MV-4-11 (cell line): ENCODE measurements at places on chromosomes 3 and 15.

DNA sequence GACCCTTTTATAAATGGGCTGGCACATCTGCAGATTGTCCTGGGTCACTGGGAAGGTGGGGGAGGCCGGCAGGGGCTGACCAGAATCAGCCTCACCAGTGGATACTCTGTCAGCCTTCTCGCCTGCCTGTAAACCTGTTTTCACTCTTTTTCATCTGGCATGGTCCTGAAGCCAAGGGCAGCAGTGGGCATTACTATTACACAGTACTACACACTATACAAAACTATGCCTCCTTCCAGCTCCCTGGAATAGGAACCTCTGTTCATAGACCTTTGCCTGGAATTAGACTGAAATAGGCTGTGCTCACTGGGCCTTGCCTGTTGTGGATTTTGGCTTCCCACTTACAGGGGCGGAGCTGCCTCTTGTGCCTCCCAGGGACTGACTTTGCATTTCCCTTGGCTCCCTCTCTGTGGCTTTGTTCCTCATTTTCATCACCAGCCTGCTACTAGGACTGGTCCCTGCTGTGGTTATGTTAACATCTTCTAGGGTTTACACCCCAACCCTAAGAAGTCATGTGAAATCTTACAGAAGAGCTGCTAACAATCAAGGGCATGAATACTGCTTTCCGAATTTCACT is 120.7 kb downstream of the FNDC3B start:
- peak; percentile 86 for DNase-seq

- no peak for DNase-seq
These were observed 108.7 kb downstream of the P2RY1 start for GRCh38 chr3:152943645-152944044.

- DNase-seq, result no peak
These were observed 87.8 kb upstream of the GALNT15 start for GRCh38 chr3:16086690-16087089.

- DNase-seq, result no peak
These were observed 198.5 kb downstream of the RSRC1 start for GRCh38 chr3:158308236-158308928.

GRCh38 chr3:14508966-14509795 is 31.0 kb downstream of the GRIP2 start:
- peak; percentile 13 for DNase-seq

DNA sequence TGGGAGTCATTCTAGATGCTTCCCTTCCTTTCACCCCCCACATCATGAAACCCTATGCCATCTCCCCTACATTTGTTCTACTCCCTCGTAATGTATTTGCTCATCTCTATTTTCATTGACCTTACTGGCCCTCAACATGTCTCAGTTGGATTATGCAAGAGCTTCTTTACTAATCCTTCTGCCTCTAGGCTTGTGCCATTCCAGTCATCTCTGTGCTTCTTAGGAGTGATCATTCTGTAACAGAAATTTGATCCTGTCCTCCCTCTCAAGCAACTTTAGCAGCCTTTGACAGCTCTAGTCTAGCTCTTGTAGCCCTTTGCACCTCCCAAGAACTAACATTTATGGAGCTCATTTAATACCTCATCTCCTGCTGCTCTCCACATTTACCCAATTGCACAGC is 64.7 kb downstream of the ISL2 start:
- peak; percentile 51 for DNase-seq

- DNase-seq, result no peak
These were observed 287.1 kb downstream of the NAALADL2 start for GRCh38 chr3:175146258-175146657.

- DNase-seq, result peak; percentile 48
These were observed 190.3 kb upstream of the LMCD1 start for GRCh38 chr3:8311321-8311720.

- no peak for DNase-seq
These were observed 17.2 kb upstream of the DET1 start for GRCh38 chr15:88563638-88564037.

GRCh38 chr3:90241481-90241880 is 1134.1 kb downstream of the EPHA3 start:
- no peak for DNase-seq

DNA sequence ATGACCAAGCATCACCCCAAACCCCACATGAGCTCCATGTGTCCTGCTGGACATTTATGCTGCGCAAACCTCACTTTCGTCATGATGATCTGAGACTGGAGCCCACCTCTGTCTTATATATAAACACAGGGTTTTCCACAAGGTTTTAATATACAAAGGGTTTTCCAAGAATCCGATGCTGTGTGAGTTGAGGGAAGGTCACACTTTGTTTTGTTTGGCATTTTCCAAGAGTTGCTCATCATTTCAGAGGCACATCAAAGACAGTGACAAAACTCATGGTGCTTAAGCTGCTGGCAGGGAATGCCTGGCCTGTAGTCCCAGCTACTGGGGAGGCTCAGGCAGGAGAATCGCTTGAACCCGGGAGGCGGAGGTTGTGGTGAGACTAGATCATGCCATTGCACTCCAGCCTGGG is 20.0 kb downstream of the EFCC1 start:
- no peak for DNase-seq

GRCh38 chr3:130601442-130601971 is 84.5 kb downstream of the COL6A6 start:
- no peak for DNase-seq

DNA sequence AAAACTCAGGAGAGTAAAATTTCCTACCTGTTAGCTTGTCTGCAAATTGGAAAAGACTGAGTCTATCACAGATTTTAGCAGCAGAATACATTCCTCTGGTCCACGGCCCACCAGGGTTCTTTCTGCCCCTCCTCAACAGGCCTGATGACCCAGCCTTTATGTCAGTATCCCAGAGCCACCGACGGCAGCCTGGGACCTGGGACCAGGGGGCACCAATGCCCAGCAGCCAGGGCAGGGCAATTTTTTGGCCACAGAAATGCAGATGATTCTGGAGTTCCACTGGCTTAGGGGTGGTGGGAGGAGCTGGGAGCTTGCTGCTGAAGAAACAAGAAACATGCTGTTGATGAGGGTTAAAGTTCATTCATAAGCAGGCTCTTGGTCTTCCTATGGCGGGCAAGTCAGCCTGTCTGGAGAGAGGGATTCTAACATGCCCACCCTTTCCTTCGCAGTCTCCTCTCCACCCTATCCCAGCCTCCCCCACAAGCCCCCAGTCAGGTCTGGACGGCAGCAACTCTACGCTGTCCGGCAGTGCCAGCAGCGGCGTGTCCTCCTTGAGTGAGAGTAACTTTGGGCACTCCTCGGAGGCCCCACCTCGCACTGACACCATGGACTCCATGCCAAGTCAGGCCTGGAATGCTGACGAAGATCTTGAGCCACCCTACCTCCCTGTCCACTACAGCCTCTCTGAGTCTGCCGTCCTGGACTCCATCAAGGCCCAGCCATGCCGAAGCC is 4.3 kb upstream of the MANF start:
- DNase-seq, result no peak

DNA sequence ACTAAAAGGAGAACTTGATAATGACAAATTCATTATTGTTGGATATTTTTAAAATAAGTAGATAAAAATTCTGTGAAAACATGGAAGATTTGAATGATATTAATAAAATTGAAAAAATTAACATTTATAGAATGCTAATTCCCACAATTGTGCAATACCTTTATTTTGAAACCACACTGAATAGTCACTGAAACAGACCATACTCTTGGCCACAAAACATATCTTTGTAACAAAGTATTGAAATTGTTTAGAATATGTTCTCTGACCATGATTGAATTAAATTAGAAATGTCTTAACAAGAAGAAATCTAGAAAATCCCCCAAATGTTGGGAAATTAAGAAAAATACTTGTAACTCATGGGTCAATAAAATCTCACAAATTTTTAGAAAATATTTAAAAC is 49.2 kb downstream of the ARHGAP11B start:
- DNase-seq, result no peak

DNA sequence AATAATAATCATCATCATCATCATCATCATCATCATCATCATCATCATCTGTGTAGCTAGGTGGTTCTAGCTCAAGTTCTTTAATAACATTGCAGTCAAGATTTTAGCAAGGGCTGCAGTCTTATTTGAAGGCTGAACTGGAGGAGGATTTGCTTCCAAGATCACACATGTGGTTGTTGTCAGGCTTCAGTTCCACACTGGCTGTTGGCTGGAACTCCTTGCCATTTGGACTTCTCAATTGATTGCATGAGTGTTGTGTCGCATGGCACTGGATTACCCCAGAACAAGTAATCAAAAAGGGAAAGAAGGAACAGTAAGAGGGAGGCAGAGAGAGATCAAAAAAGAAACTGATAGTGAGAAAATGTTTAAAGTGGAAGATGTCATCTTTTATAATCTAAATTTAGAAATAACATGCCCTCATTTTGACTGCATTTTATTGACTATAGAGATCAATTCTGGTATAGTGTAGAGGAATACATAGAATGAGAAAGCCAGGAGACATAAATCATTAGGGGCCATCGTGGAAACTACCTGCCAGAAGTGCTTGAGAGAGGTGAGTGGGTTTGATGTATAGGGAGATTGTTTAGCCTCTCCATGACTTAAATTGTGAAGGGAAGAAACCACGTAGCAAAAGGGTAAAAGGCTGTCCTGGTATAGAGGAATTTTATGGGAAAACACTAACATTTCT is 346.6 kb upstream of the RBMS3 start:
- DNase-seq, result no peak

DNA sequence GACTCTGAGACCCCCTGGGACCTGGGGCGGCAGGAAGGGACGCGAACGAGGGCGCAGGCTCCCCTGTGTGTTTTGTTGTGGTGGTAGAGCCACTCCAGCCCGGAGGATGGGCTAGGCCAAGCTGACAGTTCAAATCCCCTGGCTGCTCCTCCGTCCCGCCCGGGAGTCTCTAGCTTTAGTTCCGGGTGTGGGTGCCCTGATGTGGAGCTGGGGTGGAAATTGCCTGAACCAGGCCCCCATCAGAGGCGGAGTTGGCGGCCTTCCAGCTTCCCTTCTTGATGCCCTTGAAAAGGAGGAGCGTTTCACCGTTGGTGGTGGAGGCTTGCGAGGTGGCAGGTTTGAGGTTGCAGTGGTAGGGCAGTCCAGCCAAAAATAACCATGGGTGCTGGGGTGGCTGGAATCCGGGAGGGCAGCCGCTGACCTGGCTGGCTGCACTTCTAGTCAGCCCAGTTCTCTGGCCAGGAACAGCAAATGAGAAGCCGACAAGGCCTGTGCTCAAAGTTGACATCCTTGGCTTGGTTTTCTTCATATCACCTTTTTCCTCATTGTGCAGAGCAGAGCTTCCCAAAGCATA is 817 bp downstream of the CLK3 start:
- peak; percentile 66 for DNase-seq

DNA sequence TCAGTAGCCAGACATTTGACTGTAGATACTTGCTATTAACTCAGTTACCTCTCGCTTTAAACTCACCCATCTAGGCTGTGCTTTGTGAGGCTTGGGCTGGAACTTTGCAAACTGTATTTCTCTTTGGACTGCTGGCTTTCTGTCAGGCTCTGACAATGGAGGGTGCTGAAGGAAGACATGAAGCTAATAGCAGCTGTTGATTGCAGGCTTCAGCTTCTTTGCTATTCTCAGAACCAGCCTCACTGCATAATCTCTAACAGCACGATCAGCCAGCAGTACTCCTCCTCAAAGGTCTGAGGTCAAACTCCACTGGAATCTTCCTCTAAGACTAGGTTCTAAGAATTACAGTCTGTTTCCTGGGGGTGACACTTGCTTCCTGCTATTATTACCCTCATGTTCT is 295.6 kb downstream of the ZBBX start:
- peak; percentile 32 for DNase-seq

DNA sequence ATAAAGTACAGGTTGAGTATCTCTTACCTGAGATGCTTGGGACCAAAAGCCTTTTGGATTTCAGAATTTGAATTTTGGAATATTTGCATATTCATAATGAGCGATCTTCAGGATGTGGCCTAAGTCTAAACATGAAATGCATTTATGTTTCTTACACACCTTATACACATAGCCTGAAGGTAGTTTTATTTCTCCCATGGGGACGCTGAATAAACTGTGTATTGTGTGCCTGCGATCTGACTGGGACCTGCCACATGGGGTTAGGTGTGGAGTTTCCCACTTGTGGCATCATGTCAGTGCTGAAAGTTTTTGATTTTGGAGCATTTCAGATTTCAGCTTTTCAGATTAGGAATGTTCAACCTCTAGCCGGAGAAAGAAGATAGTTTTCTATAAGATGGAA is 35.5 kb downstream of the UBE2E2 start:
- no peak for DNase-seq

GRCh38 chr3:65778968-65779367 is 259.8 kb downstream of the MAGI1 start:
- DNase-seq, result no peak

DNA sequence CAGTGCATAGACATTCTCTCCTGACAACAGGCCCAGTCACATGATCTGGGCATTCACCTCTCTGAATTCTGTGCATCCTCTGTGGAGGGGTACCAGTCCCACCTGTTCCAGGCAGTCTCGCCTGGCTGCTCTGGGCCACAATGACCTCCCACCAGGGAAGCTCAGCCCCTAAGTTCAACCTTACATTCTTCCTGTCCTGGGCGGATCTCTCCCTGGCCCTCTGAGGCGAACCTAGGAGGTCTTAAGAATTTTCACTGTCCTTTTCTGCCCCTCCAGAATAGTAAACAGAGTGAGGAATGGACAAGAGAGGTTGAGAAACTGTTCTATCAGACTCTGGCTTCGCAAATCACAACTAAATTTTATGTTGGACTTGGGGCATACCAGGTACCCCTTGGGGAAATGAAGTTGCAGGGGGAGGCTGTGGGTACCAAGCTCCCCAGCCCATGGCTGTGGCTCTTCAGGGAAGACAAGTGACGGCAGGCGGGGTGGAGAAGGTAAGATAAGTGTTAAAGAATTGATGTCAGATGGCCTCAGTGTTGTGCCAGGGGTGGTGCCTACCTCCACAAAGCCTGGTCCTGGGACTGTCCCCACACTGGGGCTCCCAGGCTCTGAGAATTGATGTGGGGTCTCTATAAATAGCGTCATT is 5.3 kb downstream of the SCN5A start:
- DNase-seq, result no peak

- DNase-seq, result peak; percentile 33
These were observed 15.0 kb upstream of the SRP14 start for GRCh38 chr15:40053831-40054604.

GRCh38 chr15:85457392-85457968 is 77.1 kb downstream of the AKAP13 start:
- DNase-seq, result no peak

- DNase-seq, result no peak
These were observed 216.6 kb upstream of the PRICKLE2 start for GRCh38 chr3:64441861-64442260.

GRCh38 chr3:134081211-134081610 is 51.5 kb upstream of the SLCO2A1 start:
- no peak for DNase-seq

GRCh38 chr3:143367171-143367570 is 247.6 kb downstream of the CHST2 start:
- DNase-seq, result no peak

GRCh38 chr3:112767177-112767576 is 79.5 kb downstream of the CD200R1L start:
- DNase-seq, result peak; percentile 100

GRCh38 chr3:102790747-102791325 is 356.0 kb downstream of the ZPLD1 start:
- no peak for DNase-seq
